Central memory CD4-positive, alpha-beta T cell (primary cell): ENCODE measurements at places on chromosomes 11 and 22.
A peak's percentile ranks its signal among the peaks of the same experiment; 100 is the strongest.

GRCh38 chr11:102112509-102112821, 2.2 kb downstream of the YAP1 start:
- DNase-seq: no peak

- no peak for DNase-seq
These were observed 61.9 kb downstream of the P4HA3 start for GRCh38 chr11:74249496-74249895.

DNA sequence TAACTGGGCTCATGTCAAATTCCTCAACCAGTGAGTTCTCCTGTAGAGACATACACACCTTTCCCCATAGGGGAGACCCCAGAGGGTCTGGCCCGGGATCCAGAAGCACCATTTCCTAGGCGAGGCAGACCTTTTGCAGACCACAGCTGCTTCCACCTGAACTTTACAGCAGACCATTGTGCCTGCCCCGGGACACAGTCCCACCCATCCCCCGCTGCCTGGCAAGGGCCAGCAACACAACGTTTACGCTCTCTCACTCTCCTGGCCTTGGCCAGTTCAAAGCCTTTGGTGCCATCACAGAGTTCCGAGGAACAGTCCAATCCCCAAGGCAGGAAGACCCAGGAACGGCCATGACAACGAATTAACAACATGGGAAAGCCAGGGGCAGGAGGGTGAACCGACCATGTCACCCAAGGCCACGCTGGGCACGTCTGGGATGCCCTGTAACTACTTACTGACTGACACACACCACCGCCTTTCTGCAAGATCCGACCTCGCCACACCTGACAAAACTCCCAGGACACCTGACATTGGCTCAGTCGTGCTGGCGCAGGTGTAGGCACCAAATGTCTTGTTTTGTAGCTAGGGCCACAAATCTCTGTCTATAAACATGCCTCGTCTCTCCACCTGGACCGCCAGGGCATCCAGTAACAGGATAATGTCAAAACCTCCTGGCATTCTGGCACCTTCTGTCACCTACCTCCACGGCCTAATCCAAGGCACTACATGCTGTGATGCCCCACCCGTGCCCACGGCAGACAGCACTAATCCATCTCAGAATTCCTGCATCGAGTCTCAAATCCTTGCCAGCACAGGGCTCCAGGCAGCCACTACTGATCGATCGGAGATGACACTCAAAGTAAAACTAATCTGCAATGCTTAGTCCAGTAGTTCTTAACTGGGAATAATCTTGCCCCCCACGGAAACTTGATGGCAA, 51.3 kb downstream of the MYH9 start:
- DNase-seq: no peak

GRCh38 chr11:58734681-58735490, 3.1 kb upstream of the GLYAT start:
- no peak for DNase-seq

DNA sequence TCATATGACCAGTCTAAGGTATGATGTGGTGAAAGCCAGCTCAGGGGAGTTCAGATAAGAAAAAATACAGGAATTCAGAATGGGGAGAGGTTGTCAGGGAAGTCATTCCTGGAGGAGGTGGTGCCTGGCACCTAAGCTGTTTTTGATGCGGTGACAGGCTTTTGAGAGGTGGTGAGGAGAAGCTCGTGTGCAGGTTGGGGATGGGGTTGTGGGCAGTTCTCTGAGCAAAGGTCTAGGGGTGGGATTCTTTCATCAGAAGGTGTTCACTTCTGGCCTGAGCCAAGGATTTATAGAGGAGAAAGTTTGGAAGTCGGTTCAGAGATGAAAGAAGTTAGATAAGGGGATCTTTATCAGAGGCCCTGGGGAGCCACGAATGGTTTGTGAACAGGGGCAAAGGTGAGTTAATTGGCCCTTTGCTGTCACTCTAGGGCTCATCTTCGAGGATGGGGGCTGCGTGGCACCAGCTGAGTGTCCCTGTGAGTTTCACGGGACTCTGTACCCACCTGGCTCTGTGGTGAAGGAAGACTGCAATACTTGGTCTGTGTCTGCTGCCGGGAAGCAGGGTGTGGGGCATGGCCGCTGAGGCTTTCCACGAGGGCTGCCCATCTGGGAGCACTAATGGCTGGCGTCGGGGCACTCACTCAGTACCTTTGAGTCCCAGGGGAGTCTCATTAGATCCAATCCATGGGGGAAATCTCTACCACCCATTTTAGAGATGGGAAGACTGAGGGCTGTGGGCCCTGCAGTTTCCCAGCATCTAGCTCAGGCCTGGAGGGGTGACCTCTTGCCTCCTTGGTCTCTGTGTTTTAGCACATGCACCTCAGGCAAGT, 13.4 kb downstream of the OTOG start:
- DNase-seq: no peak

DNA sequence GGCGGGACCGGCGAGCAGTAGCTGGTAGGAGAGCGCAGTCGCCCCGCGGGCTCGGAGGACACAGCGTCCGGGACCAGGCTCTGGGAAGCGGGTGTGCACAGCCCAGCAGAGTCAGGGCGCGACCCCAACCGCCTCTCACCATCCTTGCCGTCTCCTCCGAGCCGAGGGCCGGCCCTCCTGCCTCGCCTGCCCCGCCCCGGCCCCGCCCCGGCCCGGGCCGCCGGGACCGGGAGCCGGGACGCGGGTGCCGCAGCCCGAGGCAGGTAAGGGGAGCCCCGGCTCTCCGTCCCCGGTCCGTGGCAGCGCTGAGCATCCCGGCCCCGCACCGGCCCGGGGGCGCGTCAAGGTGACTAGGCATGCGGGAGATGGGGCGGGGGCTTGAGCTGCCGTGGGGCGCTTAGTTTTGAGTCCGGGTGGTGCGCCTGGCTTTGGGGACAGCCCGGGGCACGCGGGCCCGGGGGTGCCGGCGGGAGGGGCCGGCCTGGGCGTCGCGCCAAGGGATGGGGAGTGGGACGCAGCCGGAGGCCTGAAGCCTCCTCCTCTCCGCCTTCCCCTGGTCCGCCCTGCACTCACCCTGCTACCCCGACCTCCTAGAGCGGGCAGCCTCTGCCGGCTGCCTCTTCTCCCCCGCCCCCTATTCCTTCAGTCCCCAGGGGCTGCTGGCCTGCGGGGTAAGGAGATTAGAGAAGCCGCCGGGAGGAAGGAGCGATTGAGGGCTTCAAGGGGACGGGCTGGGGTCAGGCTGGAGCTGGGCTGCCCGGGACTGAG, at the start of gene ABCG4:
Gene ABCG4, plus strand, starts transcription at position 35 of the 768 bp plus-strand sequence. CDS start 914 bp downstream, outside the sequence.
- peak; percentile 5 for DNase-seq

GRCh38 chr11:94926698-94927237, 46.6 kb downstream of the CWC15 start:
- DNase-seq: no peak

DNA sequence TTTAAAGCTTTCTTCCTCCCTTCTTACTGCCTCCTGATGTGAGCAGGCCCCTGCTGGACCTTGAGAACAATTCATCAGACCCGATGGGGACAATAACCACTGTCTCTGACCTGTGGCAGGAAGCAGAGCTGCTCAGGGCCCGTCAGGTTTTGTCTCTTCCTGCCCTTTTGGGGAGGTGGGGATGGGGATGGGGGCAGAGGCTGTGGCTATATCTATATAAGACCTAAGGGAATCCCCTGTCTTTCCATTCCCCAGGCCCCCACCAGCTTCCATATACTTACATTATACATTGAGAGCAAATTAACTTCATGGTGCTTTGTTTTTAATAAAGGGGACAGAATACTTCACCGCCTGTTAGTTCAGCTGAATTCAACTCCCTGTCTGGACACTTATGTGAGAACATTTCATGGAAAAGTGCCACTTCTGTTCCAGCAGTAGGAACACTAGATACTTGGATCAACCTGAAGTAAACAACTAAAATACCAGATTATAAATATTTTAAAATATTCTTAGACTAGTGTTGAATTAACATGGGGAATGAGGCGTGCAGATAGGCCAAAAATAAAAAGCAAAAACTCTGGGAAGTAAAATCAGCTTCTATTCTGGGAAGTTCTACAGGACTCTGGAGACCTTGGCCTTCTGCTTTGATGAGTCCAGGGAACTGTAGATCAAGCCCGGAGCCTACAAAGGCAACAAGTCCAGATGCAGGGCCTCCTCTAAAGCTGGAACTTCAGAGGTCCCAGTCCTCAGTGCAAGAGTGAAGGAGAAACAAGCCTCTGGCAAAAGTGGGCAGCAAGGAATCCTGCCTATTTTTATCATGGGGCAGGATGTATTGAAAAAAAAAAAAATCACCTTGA, 11.1 kb downstream of the ZP1 start:
- no peak for DNase-seq

DNA sequence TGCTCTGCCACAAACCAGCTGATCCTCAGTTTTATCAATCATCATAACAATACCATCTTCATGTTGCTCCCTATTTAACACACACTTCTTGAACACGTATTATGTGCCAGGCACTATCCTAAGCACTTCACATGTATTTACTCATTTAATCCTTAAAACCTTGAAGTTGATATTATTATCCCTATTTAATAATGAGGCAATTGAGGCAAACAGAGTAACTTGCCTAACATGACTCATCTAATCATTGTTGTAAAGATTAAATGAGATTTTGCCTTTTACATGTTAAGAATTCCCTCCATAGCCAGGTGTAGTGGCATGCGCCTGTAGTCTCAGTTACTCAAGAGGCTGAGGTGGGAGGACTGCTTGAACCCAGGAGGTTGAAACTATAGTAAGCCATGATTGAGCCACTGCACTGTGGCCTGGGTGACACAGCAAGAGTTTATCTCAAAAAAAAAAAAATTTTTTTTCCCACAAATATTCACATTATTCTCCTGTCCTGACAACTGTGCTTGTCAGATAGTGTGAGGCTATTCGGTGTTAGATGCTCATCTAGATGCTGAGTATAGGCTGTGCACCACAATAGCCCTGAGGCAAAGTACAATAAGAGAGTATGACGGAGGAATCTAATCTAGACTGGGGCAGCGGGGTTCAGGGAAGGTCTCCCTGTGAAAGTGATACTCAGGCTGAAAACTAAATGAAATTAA, 13.4 kb downstream of the CKAP5 start:
- DNase-seq: no peak

DNA sequence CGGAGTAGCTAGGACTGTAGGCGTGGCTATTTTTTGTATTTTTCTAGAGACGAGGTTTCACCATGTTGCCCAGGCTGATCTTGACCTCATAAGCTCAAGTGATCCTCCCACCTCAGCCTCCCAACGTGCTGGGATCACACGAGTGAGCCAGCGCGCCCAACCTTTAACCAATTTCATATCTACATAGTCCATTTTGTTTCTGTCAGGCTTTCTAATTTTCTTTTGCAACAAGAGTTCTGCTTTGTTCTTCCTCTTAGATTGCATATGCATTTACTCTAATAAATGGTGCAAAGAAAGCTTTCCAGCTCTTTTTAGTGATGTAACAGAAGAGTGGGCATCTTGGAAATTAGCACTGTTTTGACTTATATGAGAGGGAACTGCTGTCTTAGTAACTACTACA, 13.3 kb downstream of the RTN3 start:
- DNase-seq: no peak

- no peak for DNase-seq
These were observed 45.4 kb upstream of the SLC22A12 start for GRCh38 chr11:64545619-64546018.

DNA sequence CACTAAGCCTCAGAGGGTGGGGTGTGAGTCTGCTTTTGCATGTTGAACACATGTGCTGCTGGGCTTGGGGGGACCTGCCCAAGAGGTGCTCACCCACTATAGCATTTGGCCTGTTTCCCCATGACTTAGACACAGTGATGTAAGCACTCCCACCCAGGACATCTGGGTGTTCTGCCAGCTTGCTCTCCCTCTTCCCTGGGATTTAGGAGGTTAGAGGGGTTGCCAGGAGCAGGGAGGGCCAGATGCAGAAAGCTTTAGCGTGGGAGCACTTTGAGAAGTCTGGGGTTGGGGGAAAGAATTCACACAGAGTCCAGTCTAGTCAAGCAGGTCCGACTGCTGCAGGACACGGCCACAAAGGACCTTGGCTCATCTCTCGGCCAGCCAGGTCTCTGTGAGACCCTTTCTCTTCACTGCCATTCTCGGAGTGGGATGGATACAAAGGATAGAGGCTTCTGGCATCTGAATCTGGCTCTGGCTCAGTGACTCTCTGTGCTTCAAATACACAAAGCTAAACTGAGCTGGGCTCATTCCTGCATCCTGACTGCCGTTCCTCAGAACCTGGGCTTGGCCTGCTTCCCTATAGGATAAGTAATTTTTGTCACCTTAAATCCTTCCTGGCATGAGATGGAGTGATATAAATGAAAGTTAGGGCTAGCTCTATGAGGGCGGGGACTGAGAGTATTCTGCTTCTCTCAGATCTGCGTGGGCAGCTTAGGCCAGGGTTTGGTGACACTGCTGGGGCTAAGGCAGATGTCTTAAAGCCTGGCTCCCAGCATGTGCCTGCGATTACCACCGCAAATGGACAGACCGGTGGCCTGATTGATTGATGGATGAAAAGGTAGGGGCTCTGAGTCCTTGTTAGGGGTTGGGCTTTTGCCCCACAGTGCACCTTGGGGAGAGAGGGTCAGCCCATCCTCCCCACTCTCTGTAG, 14.5 kb downstream of the USP2 start:
- DNase-seq: no peak

GRCh38 chr11:131229221-131229620, 141.2 kb upstream of the NTM start:
- no peak for DNase-seq

DNA sequence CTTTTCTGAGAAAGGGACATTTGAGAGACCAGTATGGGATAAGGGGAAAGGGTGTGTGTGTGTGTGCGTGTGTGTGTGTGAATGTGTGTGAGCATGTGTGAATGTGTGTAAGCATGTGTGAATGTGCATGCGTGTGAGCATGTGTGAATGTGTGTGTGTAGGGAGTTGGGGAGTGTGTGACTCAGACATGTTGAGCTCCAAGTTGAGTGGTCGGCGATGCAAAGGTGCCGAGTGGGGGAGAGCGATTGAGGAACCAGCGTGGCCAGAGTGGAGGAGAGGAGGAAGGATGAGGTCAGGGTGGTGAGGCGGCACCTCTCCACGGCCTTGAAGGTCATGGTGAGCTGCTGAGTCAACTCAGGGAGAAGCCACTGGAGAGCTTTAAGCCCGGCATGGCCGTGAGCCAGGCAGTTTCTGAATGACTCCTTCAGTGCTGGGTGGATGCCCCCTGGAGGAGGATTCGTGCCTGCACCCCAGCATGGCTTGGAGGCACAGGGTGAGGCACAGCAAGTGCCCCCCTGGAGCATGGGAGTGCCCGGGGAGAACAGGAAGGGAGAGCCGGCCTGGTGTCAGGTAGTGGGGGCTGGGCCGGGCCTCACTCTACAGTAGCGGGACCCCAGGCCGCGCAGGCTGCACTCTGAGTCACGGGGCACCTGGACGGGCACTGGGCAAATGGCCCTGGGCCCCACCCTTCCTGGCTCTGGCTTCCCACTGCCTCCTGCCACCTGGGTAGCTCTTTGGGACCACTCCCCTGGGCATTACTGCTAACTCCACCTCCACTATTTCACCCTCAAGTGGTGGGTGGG, 8.2 kb upstream of the CCDC88B start:
- DNase-seq: peak; percentile 48

DNA sequence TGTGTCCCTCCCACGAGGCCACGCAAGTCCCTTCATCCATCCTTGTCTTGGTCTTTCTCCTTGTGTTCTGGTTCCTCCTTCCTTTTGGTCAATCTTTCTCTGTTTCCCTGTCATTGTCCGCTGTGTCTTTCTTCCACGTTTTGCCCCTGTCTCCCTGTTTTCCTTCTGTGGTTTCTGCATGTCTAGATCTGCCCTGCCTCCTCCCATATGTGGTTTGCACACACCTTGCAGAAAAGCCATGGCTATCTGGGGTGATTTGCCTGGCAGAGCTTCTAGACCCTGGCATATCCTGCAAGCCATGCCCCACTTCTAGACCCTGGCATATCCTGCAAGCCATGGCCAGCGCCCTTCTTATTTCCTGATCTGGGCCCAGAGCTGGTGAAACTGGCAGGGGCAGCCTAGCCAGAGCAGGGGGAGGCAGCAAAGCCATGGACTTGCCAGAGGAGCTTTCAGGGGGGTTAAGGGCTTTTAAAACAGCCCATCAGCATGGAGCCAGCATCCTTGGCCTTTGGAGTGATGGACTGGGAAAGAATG, 131.6 kb upstream of the NECTIN1 start:
- no peak for DNase-seq
